ENCODE measurements at places on chromosomes 5 and 9. TPM values are rescaled to one million over a fixed set of nuclear protein-coding genes. Genes with fewer than 3 reads are reported as not detected.

GRCh38 chr5:3891113-3891512 is 295.5 kb downstream of the IRX1 start:
- no peak for DNase-seq

GRCh38 chr9:31415164-31415563 is 969.3 kb upstream of the ACO1 start:
- DNase-seq = no peak

DNA sequence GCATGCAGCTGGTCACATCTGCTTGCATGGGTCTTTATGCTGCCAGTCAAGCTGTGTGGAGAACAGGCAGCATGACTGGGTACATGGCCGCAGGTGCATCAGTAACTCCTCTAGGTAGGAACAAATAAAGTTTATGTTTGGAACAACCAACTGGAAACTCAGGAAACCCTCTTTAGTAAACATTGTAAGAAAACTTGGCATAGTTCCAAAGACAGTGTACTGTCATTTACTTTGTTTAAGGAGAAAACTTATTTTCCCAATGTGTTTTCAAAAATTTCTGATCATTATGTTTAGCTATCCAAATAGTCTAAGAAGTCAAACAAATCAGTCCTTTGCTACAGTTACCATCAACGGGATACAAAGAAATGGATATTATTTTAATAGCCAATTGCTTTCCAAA is 386.0 kb downstream of the CHSY3 start:
- DNase-seq = no peak

DNA sequence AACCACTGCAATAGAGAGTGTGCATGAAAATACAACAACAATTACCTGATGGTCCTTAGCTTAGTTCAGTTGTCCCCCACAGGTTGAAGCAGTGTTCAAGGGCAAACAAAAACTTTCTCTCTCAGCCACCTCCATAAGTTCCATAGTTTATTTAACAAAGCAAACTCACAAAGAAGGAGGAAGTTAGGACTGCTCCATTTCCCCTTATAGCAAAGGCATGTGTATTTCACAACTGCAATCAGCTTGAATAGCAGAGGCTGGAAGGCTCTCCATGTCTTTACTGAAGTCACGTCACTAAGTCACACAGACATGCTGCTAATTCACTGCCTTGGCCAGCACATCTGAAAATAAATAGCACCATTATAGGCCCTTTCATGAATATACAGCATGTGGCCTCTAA is 43.3 kb downstream of the DOCK8 start:
- DNase-seq = no peak

DNA sequence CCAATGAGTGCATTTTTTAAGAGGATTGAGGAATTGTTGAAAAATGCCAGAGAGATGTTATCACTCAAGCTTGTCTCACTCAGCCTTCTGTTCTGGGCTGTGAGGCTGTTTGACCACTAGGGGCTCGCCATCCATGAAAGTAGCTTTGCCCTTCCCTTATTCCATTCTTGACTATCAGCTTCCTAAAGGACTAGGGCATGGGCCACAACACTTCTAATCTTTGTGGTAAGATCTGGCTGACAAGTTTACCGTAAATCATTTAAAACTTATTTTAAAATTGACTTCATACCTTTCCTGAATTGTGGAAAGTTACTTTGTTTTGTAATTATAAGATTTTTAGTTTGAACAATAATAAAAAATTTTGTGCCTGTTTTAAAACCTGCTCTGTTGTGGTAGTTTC is 49.5 kb downstream of the TJP2 start:
- no peak for DNase-seq

DNA sequence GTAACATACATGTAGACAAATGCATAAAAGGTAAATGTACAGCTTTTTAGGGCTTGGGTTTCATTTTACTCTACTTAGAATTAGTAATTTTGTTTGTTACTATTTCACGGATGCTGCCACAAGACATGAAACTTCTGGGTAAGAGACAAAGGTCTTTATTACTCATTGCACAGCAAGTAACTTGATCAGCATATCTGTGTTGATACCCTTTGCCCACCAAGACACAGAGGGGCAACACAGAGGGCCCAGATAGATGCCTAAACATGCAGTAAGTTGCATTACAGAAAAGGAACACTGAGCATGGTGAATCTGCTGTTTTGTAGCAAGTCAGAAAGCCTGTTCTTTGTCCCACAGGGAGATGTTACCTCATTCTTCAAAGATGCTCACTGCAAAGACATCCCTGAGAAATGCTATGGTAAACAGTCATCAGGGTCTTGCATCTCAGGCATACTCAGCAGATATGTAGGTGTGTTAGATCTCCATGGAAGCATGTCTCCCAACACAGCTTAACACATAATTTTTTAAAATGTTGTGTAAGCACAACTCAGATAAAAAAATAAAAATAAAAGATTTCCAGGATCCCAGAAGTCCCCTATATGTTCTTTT is 10.3 kb downstream of the ITGA2 start:
- no peak for DNase-seq

- DNase-seq = no peak
Measured at GRCh38 chr9:131598121-131598520, 52.8 kb downstream of the PRRT1B start.

DNA sequence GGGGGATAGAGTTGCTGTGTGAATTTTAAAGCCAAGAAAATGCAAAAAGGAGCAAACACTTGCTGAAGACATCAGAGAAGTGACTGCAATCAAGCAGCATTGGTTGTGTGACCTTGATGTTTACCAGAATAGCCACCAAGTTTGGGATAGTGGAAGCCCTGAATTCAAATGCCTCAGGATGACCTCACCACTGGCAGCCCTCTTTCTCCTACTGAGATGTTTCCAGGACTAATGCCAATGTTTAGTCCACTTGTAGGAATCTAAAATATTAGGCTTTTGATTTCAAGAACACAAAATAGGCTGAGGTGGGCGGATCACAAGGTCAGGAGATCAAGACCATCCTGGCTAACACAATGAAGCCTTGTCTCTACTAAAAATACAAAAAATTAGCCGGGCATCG is 112.2 kb upstream of the NUDT12 start:
- DNase-seq = no peak

GRCh38 chr5:146306838-146307237 is 31.8 kb upstream of the POU4F3 start:
- no peak for DNase-seq

GRCh38 chr9:684054-684890 is 157.2 kb upstream of the DMRT1 start:
- no peak for DNase-seq

DNA sequence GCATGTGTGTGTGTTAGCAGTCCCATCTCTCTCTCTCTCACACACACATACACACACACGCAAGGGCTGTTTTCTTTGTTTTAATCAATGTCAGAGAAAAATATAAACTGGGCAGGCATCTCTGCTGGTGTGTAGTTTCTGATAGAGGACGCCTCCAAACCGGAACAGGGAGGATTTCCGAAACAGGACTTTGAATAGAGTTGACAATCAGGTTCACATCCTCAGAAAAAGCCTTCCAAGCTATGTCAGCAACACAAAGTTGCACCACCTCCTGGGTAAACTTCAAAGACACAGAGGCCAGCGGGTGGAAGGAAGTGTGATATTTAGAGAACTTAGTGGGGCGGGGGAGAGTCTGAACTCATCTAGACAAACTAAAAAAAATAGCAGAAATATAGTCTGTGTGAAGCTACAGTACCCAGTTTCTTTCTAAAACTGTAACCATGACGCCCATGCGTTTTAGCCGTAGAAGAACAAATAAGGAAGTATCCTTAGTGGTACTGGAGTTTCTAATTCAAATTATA is 1.2 kb downstream of the ST8SIA4 start:
- no peak for DNase-seq

- DNase-seq = no peak
Measured at GRCh38 chr9:105554042-105554441, 3.9 kb upstream of the FKTN start.

GRCh38 chr5:96207420-96207819 is 225.6 kb downstream of the PCSK1 start:
- no peak for DNase-seq

DNA sequence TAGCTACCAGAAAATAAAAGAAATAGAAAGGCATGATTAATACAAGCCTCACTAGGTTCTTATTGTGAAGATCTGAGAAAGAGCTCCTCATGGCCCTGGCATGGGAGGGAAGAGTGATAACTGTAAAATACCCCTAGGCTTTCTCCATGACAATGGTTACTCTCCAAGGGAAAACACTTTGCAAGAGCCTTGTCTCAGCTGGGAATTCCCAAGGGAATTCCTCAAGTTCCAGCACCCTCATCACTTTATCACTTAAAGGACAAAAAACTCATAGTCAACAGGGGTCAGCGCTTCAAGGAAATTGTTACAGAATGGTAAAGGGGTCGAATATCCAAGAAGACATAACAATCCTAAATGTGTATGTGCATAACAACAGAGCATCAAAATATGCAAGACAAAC is 21.2 kb downstream of the SYK start:
- DNase-seq = no peak

GRCh38 chr9:27371382-27371781 is 74.4 kb upstream of the EQTN start:
- no peak for DNase-seq

DNA sequence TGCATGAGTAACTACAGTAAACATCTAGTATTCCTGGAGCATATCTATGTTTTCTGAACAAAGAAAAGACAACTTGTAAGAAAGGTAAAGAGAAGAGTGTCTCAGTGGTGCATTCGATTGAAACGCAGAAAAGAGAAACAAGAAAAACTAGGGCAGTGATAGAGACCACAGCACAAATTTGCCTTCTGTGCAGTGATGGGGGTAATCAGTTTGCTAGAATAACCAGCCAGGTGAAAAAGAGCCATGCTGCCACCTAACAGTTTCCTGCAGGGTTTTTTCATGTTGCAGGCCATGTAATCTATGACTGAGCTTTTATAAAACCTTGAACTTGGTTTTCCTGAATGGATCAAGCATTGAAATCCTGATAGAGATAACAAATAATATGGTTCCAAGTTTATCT is 198.4 kb upstream of the MEF2C start:
- DNase-seq = no peak

Gene HEXB
- total RNA-seq = 34.5 TPM

Gene SLC36A2
- not detected for total RNA-seq

Gene HMGXB3
- total RNA-seq = 28.5 TPM

Gene PDE6A
- not detected for total RNA-seq

Gene ZNF883
- total RNA-seq = 0.33 TPM

Gene SEMA6A
- 0.20 TPM for total RNA-seq

Gene FIBCD1
- total RNA-seq = not detected

Gene DNM1
- total RNA-seq = 0.86 TPM

Gene C9orf153
- total RNA-seq = 0.18 TPM
